Fibroblast of skin of scalp (primary cell): ENCODE measurements at places on chromosomes 5 and 9.

- no peak for DNase-seq
These were observed 23.5 kb downstream of the PTTG1 start for GRCh38 chr5:160445132-160445531.

DNA sequence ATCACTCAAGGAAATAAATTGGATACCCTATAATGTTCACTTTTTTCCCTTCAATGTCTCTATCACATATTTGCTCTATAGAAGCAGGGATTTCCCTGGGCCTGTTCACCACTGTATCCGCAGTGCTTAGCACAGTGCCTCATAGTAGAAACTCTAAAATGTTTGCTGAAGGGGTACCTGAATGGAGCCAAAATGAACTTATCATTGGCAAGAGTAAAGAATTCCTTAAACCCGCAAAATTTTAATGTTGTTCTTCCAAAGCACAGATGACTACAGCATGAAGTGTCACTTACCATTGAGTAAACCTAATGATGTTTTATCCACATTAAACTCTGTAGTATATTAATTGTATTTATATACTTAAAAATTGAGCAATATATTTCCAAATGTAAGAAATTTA is 96.1 kb downstream of the JAKMIP2 start:
- DNase-seq, result no peak

DNA sequence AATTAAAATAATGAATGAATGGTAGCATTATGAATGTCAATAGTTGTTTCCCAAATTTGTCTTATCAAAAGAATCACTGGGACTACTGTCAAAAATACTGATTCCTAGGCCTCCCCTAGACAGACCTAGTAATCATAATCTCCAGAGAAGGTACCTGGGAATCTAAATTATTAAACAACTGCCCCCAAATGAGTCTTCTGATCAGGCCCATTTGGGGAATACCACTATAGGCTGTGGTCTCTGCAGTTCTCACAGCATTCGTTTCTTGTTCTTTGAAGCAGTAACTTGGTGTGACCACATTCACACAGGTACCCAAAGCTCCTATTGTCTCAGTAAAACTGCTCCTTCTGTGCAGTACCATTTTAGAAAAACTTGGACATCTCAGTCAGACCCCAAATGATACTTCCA is 230.9 kb downstream of the PIK3R1 start:
- no peak for DNase-seq

- DNase-seq, result peak; percentile 60
These were observed 1.4 kb downstream of the SLC26A2 start for GRCh38 chr5:149961957-149962409.

DNA sequence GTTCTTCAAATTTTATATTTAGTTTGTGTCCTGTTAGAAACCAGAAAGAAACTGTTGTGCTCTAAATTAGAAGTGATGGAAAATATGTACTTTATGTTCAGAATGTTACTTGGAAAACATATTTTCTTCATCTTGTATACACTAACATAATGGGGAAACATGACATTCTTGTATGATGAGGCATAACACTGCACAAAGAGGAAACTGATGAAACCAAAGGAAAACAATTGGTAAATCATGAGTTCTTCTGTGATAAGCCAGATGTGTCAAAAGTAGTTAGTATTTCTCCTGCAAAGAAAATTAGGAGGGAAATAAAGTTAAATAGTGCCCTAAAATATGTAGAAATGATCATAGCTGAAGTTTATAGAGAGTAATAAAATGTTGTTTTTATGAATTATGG is 111.1 kb upstream of the FBN2 start:
- DNase-seq, result peak; percentile 83

DNA sequence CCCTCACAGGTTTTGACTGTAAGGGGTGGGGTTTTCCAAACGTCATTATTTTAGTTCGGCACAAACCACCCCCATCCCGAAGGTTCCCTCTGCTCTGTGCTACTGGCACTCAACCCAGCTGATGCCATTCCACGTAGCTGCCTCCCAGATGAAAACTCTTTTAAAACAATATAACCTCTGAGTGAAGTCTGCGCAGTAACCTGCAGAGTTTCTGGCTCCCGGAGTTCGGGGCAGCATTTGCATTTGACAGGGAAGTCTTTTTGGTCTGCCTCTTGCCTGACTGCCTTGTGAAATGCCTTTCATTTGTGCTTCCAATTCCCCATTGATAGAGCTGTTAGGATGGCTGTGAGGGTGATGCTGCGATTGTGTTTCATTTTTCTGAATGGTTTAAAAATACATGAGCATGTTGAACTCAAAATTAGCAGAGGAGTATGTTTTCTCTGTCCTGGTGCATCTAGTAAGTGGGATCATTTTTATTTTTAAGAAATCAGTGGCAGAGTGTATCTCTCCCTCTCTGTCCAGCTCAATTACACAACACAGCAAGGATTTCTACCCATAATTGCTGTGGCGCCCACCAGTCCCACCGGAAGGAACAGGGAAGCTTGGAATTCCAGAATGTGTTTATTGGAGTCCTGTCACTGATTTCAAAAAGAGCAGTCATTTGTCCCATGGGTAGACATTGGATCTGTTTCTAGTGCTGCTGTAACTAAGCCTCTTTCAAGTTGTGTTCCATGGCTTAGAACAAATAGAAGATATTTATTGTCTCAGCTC is 24.8 kb downstream of the ADCY2 start:
- no peak for DNase-seq

- no peak for DNase-seq
These were observed 38.8 kb upstream of the RGMB start for GRCh38 chr5:98734646-98735045.

- DNase-seq, result no peak
These were observed 212.8 kb upstream of the ADAMTSL1 start for GRCh38 chr9:18261181-18261580.

- peak; percentile 51 for DNase-seq
These were observed 41.7 kb downstream of the ACTL7B start for GRCh38 chr9:108813951-108814601.

DNA sequence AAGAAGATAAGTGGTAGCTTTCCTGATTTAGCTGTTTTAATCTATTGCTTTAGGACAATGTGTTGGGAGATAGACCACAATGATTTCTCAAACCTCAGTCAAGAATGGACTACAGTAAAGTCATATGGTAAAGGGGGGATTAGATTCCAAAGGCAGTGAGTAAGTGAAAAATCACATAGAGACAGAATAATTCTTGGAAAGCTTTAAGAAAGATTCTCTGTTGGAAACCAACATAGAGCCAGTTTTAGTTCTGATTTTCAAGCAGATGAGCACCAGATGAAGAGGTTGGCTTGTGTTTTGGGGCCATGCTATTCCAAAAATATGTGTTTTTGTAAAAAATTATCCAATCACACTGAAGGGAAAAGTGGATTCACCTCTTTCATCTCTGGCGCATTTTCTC is 256.8 kb upstream of the RPS23 start:
- peak; percentile 13 for DNase-seq

DNA sequence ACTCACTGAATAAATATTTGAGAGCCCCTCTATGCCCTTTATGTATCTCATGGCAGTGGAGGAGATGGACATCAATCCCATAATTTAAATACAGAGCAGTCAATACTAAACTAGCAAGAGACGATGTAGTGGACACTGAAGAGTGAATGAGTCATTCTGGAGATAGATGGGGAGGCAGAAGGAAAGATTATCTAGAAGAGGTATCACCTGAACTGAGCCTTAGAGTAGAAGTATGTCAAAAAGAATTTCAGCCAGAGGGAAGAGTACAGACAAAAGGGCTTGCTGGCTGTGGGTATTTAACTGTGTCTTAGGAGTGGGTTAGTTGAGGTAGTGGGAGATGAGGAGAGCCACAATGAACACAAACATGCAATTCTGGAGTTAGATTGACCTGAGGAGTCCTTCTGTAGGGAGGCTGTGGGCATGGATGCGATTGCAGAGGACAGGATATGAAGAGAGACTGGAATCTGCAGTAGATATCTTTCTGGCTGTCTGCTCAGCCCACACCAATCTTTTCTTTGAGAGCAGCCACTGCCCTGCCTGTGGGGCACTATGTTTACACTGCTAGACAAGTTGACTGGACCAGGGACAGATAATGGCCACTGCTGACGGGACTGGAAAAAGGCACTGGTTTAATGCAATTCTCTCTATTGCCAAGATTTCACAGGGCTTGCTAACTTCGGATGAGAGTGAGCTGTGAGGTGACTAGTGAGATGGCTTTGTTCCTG is 63.9 kb upstream of the NR5A1 start:
- DNase-seq, result no peak

DNA sequence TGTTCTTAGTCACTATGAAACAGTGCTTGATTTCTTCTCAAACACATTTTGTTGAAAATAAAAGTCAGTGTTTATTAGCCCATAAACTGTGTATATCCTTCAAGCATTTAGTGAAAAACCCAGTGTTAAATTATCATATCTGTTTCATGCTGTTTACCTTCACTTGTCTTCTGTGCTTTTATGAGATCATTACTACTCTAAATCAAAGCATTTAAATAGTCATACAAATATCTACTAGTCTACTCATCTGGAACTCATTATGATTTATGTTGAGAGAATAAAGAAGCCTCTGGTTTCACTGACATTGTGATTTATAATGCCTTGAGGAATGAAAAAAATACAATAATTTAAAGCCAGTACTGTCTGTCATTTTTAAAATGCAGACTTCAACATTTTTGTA is 366.5 kb downstream of the SLCO4C1 start:
- DNase-seq, result no peak

DNA sequence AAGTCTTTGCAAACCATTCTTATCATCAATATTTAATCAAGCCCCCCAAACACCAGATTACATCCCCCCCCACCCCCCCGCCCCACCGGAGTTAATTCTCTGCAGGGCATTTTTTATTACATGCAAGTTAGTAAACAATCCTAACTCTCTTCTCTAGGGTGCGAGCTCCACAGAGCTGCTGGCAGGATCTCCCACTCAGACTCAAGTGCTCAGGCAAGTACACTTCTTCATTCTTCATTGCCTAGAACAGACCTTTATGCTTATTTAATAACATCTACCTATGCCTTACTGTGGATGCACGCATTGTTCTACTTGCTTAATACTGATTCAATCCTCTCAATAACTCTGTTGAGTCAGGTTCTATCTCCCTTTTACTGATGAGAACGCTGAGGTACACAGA is 9.9 kb downstream of the SAXO1 start:
- DNase-seq, result no peak

DNA sequence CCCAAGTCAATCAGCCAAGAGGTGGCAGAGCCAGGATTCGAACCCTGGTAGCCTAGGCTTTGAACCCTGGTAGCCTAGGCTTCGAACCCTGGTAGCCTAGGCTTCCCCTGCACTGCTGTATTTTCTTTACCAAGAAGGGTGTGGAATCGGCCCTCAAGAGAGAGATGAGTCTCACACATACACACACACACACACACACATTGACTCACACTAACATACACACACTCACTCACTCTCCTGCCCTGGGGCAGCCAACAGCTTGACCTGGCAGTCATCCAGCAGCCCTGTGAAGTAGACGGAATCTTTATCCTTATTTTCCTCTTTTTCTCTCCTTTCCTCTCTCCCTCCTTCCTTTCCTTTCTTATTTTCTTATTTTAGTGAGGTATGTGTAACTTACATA is 55.4 kb upstream of the RPL26L1 start:
- DNase-seq, result peak; percentile 97

DNA sequence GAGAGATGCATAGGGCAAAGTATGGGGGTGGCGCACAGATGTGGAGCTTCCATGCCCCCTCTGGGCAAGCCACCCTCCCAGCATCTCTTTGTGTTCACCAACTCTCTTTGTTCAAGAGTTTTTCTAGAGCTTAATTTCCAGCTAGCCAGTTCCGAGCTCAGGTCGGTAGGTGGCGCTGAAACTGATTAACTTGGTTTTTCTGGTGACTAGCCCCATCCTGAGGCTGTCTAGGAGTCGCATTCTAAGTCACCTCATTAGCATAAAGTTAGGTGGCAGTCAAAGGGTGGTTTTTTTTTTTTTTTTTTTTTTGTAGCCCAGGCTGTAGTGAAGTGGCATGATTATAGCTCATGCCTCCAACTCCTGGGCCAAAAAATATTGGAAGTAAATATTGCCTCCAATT is 476.4 kb downstream of the KDM4C start:
- DNase-seq, result peak; percentile 27

GRCh38 chr9:94783102-94783682 is 56.7 kb downstream of the AOPEP start:
- peak; percentile 89 for DNase-seq

GRCh38 chr5:123512611-123513461 is 859 bp downstream of the CSNK1G3 start:
- DNase-seq, result peak; percentile 25

DNA sequence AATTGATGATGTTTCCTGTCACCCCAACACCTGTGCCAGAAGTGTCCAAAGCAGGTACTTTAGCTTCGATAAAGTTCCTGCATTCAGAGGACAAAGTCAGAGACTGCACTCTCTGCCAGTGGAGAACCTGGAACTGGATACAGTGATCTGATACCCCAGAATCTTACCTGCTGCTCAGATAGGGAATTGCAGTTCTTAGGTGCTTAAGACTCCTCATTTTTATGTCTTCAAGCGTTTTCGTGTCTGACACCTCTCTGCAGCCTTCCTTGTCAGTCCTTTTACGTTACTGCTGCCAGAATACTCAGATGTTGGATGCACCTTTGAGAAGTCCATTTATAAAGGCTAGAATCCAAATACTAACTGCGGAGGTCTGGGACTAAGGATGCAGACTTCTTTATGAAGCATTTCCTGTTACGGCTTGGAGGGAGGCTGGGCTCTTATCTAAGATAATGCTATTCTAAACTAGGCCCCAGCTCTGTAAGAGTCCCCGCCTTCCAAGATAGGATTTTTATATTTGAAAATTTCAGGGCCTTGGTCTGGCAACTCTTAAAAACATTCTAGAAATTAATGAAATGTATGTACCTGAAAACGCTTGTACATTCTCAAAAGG is 1.9 kb downstream of the ISOC1 start:
- no peak for DNase-seq

DNA sequence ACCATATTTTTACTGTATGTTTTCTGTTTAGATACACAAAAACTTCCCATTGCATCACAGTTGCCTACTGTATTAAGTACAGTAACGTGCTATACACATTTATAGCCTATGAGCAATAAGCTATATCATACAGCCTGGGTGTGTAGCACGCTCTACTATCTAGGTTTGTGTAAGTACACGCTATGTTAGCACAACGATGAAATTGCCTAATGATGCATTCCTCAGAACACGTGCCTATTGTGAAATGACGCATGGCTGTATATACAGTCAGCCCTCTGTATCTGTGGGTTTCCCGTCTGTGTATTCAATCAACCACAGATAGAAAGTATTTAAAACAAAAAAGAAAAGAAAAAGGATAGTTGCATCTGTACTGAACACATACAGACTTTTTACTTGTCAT is 64.2 kb downstream of the SGCD start:
- DNase-seq, result peak; percentile 88

- DNase-seq, result no peak
These were observed 131.5 kb downstream of the ADAMTS19 start for GRCh38 chr5:129591508-129592160.

- DNase-seq, result no peak
These were observed 15.1 kb downstream of the LMBRD2 start for GRCh38 chr5:36136581-36136980.

- no peak for DNase-seq
These were observed 48.4 kb downstream of the ADAMTS16 start for GRCh38 chr5:5188376-5189050.

- DNase-seq, result no peak
These were observed 522.9 kb upstream of the ARRDC3 start for GRCh38 chr5:91906027-91906426.
